Ovary (tissue), 10 donors: ENCODE measurements at places on chromosomes 13 and 19. TPM values are rescaled to one million over a fixed set of nuclear protein-coding genes. Genes with fewer than 3 reads are reported as not detected.

Gene NALCN
- 3.3 TPM for total RNA-seq

Gene KL
- total RNA-seq, result 0.24 TPM

- no peak overlapping the region for H3K4me3 ChIP-seq
- no peak for DNase-seq
- no peak overlapping the region for H3K27ac ChIP-seq
- H3K27me3 ChIP-seq, result no peaks in the 10 kb centered on the region
Observed at GRCh38 chr19:28500296-28500695, 712.7 kb downstream of the UQCRFS1 start.

- no peak for DNase-seq
- no peaks in the 10 kb centered on the region for H3K36me3 ChIP-seq
- peaks cover 1% of the 10 kb centered on the region for H3K4me1 ChIP-seq
- H3K27me3 ChIP-seq, result no peaks in the 10 kb centered on the region
- H3K27ac ChIP-seq, result no peak overlapping the region
Observed at GRCh38 chr19:3798137-3798536, 12.0 kb upstream of the MATK start.

DNA sequence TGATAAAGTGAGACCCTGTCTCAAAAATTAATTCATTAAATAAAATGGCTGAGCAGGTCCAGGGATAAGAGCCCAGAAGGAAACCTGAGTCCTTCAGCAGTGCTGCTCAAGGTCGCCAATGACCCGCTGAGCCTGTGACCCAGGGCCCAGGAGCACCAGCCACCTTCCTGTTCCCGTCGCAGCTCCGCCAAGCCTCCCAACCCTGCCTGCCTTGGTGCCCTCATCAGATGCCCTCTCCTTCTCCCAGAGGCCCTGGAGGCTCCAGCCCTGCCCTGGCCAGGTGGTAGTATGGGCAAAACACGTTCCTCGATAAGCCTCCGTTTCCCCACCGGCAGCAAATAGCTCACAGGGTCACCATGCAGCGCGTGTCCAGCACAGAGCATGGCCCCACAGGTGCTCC lies 2.6 kb downstream of the REXO1 start:
- no peak overlapping the region for H3K4me3 ChIP-seq
- H3K27me3 ChIP-seq, result no peaks in the 10 kb centered on the region
- peaks cover 17% of the 10 kb centered on the region for H3K4me1 ChIP-seq
- no peak for DNase-seq
- no peak overlapping the region for H3K27ac ChIP-seq

Gene MOB3A
- 44.1 TPM for total RNA-seq

- peak; percentile 80 for DNase-seq
- H3K36me3 ChIP-seq, result no peaks in the 10 kb centered on the region
- H3K4me1 ChIP-seq, result peaks cover 2% of the 10 kb centered on the region
- H3K27ac ChIP-seq, result no peak within 1 kb of the TSS
Observed at GRCh38 chr19:57769345-57770131, at the start of gene ZNF586. Gene ZNF586 (plus strand): TSS chr19:57769676. CDS start chr19:57769843, 167 bp downstream.

- H3K27me3 ChIP-seq, result no peaks in the 10 kb centered on the region
- no peaks in the 10 kb centered on the region for H3K36me3 ChIP-seq
Observed at GRCh38 chr19:42466521-42467182, 23.9 kb upstream of the CXCL17 start.

Gene MEDAG
- total RNA-seq, result 15.0 TPM

DNA sequence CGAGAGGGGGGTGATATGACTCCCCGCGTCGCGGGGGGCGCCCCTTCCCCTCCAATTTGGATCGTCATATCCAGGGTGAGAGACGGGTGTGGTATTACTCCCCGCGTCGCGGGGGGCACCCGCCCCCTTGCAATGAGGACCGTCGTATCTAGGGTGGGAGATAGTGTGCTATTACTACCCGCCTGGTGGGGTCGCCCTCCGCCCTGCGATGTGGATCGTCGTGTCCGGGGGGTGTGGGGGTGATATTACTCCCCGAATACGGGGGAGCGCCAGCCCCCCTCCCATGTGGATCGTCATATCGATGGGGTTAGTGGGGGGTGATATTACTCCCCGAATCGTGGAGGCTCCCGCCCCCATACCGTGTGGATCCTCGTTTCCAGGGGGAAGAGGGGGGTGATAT lies 29.2 kb upstream of the RGCC start:
- no peaks in the 10 kb centered on the region for H3K4me1 ChIP-seq
- no peak overlapping the region for H3K4me3 ChIP-seq
- no peaks in the 10 kb centered on the region for H3K27me3 ChIP-seq
- H3K27ac ChIP-seq, result no peak overlapping the region
- no peak for DNase-seq
- H3K36me3 ChIP-seq, result no peaks in the 10 kb centered on the region

DNA sequence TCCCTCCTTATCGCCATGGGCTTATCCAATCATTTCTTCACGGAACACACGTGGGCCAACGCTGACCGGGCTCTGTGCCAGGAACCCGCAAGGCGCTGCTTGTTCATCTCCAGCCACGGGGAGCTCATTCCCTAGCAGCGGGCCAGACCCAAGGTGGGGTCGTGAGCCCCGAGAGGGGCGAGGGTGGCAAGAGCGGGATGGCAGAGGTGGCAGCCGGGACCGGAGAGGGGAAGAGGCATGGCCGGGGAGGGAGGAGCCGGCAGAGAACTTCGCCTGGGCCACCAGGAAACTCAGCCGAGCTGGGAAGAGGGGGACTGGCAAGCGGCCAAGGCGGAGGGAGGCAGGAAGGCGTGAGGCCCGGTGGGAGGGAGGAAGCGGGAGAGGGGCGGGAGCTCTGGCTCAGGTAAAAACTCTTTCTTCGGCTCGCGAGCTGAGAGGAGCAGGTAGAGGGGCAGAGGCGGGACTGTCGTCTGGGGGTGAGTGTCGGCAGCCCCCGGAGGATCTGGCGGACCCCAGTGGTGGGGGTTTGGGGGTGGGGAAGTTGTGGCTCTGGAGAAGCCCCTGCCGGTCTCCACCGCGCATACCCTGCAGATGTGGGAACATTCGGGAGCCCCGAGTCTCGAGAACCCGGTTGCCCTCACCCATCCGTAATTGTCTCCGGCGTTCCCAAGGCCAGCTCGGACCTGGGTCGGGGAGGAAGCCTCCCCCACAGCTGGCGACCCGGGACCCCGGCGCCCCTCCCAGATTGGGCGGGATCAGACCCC lies at the start of gene B3GNT3:
Gene B3GNT3 (plus strand): TSS at position 408 of the 764 bp plus-strand sequence. CDS start 12,670 bp downstream, outside the sequence.
- no peak for DNase-seq
- H3K27me3 ChIP-seq, result no peaks in the 10 kb centered on the region
- no peaks in the 10 kb centered on the region for H3K4me1 ChIP-seq
- H3K27ac ChIP-seq, result no peak within 1 kb of the TSS

Gene CEACAM4
- total RNA-seq, result not detected

- H3K27ac ChIP-seq, result no peak overlapping the region
- H3K27me3 ChIP-seq, result no peaks in the 10 kb centered on the region
- H3K4me1 ChIP-seq, result no peaks in the 10 kb centered on the region
- no peak for DNase-seq
- no peak overlapping the region for H3K4me3 ChIP-seq
- no peaks in the 10 kb centered on the region for H3K36me3 ChIP-seq
Observed at GRCh38 chr19:33763633-33764371, 32.9 kb upstream of the KCTD15 start.
